ENCODE measurements at places on chromosomes 4 and X.

DNA sequence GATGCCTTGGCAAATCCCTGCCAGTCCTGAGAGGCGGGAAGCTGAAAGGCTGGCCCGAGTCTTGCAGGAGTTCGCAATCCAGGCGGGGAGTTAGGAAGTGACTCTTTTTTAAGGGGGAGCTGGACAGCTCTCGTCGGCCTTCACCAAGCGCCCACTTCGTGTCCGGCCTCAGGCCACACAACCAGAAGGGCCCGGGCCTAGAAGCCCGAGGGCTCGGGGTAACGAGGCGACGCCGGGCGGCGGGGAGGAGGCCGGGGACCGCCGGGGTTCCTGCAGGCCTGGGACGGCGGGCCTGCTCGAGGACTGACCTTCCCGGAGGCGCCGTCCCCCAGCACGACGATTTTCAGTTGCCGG is 395 bp downstream of the RAB28 start:
- DNase-seq: no peak

GRCh38 chr4:54626113-54626512 is 31.6 kb upstream of the KIT start:
- no peak for DNase-seq

GRCh38 chr4:117941611-117942010 is 92.7 kb upstream of the NDST3 start:
- DNase-seq: no peak

DNA sequence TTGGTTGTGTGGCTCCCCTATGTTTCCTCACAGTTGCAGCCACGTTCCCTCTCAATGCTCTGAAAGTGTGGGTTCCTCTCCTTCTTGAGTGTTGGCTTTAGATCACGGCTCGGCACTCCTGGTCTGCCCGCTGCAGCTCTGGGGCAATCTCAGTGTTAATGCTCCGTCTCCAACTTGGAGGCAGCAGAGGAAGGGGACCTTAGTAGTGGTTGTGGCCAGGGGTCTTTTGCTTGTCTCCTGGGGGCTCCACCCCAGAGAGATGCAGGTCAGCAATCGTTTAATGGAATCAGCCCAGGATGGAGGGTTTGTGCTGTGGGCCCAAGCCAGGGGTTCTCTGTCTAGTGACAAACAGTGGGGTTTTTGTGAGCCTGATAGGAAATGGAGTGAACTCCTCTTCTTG is 849.4 kb upstream of the DIAPH2 start:
- no peak for DNase-seq

GRCh38 chr4:90137555-90137954 is 10.4 kb downstream of the CCSER1 start:
- no peak for DNase-seq

DNA sequence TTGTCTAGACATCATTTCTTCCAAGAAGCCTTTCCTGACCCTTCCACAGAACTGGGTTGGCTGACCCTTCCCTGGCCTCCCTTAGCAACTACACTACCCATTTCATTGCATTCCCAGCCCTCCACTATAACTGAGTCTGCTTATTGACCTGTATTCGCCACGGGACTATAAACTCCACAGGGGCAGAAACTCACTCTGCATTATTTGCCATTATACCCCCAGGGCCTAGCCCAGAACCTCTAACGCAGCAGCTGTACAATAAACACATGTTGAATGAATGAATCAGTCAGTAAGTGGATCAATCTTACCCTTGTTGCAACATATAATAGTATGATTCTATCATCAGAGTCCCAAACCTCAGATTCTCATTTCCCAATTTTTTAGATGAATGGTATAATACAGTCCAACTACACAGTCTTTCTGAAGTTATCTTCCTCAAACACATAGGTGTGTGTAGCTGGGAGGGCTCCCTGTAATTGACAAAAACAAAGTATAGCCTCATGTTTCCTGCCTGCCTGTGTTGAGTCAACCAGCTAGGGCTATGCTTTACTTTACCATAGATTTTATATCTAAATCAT is 209.3 kb downstream of the CHIC2 start:
- no peak for DNase-seq

DNA sequence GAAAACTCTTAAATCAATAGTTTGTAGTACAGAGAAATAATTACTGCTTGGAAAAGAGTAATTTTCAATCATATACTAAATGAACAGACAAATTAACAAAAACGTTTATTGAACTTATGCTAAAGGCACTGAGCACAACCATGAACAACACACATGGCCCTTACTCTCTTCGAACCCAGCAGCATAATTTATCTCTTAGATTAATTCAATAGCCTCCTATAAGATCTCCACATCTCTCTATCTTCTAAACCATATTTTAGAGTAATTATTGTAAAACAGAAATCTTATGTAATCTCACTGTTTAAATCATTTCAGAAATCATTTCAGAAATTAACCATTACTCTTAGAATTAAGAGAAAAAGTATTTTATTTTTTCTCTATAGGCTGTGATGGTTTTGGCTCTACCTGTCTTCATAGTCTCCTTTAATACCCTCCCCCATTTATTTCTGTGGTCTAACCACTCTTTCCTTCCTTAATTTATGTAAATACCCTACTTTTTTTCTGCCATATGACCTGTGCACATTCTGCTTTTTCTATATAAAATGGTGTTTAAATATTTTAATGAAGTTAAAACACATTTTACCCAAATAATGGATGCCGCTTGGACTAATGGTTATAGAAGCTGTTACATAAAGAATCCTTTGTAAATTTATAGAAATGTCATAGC is 218.5 kb downstream of the CCSER1 start:
- DNase-seq: no peak

GRCh38 chr4:91288702-91289311 is 1015.0 kb upstream of the GRID2 start:
- no peak for DNase-seq

- no peak for DNase-seq
Observed at GRCh38 chr4:145852256-145852839, 86.3 kb downstream of the ZNF827 start.

GRCh38 chrX:30278365-30278764 is 30.8 kb downstream of the NR0B1 start:
- DNase-seq: no peak

DNA sequence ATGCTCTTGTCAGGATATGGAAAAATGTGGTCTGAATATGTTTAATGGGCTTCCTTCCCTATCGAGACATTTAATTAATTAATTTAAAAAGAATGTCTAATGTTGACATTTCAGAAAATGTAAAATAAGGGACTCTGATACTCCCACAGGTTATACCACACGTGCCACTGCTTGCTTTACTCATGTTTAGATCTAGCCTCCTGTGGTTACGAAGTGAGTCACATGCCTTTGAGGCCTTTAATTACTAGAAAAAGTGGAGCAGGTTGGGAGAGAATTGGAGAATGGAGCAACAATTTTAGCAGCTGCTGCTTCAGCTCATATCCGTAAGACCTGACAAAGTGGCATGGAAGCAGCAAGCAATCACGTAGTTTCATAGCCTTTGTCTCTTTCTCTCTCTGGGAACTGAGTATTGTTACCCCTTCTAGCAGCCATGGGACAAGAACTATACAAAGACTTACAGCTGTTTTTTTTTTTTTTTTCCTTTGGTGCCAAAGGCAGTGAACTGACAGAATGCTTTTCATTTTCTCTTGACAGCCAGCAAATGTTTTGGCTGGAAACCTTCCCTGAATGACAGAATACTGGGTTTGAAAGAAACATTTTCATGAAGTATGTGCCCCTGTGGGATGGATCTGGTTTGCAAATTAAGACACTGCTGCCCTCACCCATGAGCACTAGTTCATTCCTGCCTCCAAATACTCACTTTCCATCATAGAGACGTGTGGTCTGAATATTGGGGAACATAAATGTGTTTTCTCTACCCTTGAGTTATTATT is 355.1 kb upstream of the PABPC5 start:
- no peak for DNase-seq

- no peak for DNase-seq
Observed at GRCh38 chrX:103513476-103514108, 5.7 kb downstream of the RAB40A start.

DNA sequence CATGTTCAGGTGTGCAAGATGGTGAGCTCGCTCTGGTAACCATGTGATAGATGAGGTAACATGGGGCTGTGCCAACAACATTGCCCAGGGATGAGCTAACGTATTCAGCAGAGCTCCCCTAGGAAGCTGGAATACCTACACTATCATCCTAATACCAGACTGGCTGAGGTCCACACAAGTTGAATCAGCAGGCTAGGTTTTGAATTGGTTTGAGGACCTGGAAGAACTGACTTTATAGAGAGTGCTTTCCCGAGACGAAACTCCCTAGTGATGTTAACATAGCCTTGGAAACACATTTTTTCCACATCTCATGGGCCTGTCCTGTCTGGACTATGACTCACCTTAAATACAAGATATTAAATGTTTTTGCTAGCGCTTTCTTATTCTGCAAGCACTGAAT is 56.7 kb downstream of the IGFBP7 start:
- no peak for DNase-seq

DNA sequence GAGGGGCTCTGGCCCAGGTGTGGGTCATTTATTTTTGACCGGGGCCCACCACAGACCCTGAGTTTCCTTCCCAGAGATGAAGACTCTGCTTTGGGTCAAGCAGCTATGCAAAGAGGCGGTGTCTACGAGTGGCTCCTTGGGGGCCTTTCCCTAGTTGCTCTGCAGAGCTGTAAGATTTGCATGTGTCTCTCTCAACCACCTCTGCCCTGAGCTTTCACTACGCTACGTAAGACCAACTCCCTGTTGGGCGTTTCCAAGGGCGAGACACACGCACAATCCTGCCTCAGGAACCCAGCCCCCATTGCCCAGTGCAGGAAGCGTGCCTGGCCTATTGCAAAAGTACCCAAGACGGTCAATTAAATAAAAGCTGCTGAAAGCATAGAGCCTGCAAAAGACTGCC is 10.0 kb upstream of the ANOS1 start:
- no peak for DNase-seq

DNA sequence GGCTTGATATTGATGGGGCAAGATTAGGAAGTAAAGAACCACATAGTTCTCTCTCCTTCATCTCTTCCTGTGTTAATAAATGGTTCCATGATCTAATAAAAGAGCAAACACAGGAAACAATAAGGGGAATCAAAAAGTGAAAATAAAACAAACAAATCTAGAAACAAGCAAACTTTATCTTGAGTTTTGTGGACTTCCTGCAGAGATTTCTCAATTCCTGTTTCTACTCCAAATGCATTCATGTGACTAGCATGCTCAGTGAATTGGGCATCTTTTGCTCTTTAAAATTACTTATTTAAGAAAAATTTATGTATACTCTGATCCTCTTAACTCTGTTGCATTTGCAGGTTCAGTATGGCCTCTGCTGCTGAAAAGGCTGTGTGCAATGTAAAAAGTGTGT is 682.0 kb downstream of the KCTD8 start:
- DNase-seq: no peak

- no peak for DNase-seq
Observed at GRCh38 chrX:97398030-97398551, 514.4 kb downstream of the RPA4 start.

DNA sequence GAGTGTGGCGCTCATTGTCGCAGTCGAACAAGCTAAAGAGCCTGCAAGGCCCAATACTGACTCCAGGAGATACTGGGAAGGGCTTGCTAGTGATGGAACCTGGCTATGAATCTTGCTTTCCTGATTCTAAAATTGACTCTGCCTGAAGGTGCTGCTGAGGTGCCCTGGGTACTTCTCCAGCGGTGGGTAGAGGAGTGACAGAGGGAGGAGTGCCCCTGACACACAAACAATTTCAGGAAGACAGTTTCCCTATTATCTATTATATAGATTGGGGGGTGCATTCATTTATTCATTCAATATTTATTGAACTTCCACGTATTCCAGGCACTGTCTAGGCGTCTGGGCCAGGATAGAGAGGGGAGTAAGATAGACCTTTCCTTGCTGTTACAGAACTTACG is 339.2 kb upstream of the GATB start:
- no peak for DNase-seq

DNA sequence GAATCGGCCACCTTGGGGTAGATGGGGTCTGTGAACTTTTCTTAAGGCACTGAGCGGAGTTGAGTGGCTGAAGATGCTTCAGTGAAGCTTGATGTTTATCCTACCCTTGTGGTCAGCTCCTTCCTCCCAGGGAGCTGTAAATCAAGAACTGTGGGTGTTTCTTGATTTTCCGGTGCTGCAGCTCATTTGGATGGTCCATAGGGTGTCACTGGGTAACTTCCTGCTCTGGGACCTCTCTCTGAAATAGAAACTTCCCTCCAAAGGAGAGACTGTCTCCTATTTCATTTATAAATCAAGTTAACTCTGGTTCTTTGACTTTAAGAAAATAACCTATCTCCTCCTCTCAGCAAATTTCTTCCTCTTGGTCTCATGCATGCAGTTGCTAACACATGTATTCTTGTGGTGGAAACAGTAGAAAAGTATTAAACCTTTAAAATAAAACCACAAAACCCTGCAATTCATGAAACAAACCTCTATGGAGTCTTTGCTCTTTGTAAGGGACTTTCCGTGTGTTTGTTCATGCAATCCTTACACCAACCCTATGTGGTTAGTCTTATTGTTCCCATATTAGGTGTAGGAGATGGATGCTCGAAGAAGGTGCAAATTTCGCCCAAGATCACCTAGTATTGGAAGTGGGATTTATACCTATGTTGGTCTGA is 110.3 kb downstream of the SHROOM3 start:
- DNase-seq: no peak

GRCh38 chr4:120865985-120866384 is 56.5 kb downstream of the PRDM5 start:
- no peak for DNase-seq

DNA sequence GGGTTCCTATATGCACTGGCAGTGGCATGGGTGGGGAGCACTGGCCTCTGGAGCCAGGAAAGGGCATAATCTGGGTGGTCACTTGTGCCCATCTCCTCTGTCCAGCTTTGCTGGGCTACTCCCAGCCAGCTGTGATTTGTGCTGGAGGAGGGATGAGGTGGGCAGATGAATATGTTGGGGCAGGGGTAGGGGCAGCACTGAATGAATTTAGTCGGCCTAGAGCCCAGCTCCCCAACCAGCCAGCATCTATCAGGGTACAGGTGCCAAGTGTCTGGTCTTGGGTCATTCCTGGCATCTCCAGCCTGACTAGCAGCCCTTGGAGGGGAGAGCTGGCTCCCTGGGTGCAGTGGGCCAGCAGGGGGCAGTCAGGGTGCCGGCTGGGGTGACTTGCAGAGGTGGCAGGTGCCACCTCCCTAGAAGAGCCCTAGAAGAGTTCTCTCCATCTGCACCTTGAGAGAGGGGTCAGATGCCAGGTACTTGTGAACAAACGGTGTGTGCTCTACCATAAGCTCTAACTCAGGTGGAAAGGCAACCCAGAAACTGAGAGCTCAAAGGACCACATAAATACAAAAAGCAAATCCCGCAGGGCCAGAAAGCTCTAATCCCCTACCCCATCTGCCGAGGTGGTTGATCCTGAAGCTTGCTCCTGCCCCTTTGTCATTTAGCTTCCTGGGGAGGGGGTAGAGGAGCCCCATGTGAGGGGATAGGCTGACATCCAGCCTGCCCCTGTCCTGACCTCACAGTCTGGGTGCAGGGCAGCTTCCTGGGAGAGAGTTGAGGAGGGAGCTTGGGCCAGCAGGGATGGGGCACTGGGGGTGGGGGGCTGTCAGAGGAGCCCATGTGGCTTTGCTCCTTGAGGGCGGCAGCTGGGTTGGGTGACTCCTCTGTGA is 2.2 kb downstream of the SORCS2 start:
- no peak for DNase-seq

- DNase-seq: no peak
Observed at GRCh38 chrX:44568196-44568595, 25.5 kb upstream of the FUNDC1 start.

- DNase-seq: no peak
Observed at GRCh38 chrX:48782795-48783194, 3.6 kb upstream of the GATA1 start.
